ENCODE measurements at places on chromosomes 4 and X.

DNA sequence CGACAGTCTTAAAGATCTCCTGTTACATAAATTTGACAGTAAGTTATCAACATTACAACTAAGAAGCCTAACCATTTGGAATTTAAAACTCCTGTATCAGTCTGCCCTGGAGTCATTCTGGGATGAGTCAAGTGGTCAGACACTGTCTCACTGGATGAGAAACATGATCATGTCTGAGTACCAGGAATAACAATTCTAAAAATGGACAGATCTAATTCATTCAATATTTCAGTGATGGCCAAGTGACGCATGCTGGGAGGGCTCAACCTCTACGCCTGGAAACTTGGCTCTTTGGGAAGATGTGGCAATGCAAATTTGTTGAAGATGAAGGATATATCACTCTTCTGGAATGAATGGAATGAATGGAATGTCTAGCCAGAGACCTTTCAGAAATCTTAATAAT is 1427.2 kb downstream of the STIM2 start:
- no peak for DNase-seq

DNA sequence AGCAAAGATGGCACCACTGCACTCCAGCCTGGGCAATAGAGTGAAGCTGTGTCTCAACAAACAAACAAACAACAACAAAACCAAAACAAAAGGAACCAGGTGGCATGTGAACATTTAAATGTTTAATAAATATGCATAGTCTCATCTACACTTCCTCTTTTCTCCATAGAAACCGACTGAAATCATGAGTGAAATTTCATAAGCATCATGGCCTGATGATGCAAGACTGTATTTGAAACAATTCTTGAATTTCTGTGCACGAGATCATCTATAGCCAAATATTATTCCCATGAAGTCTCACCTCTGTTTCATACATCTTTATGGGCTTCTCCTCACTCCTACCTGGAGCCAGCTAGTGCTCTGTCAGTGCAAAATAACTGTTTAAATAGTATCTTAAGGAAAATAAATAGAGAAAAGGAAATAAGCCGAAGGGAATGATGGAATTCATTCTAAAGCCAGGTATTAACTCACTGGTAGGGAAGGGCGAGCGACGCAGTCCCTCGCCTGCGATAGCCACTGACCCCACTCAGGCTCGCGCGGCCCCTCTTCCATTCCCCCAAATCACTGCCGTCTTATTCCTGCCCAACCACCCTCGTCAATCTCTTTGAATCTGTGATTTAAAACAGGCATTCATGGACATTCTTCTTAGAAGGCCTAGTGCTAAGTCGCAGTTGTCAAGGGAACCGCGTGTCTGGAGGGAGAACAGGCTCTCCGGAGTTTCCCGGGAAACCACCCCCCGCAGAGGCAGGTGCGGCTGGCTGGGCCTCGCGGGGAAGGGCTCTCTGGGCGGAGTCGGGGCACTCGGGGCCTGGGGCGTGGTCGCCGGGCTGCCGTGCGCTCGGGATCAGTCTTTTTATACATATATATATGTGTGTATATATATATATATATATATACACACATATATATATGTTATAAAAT is 52.4 kb upstream of the TRIM2 start:
- no peak for DNase-seq

DNA sequence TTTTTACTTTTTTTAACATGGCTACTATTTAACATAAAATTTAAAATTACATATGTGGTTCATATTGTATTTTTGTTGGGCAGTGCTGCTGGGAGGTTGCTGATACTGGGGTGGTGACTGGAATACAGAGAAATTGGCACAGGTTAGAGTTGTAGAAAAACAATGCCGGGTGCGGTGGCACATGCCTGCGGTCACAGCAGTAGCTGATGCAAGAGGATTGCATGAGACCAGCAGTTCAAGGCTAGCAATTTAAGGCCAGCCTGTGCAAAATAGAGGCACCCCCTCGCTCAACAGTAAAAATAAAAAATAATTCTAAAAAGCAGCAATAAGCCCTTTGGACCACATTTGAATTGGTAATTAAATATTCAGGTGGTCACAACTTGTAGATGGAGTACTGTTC is 11.8 kb upstream of the CPE start:
- DNase-seq, result no peak

DNA sequence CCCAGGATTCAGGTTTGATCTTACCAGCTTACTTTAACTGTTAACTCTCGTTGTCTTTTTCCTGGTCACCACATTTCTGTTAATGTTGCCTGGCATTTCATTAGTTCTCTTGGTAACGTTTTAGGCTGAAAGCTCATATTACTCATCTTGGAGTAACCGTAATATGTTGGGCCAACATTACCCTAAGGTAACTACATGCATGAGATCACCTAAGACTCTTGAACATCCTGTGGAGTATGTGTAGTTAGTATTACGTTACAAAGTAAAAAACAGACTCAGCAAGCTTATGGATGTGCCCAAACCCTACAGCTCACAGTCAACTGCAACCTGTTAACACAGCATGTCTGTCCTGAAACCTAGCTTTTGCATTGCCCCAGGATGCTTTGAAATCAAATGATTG is 203.3 kb upstream of the HS3ST1 start:
- DNase-seq, result peak; percentile 73

- DNase-seq, result no peak
These were observed 145.9 kb downstream of the FSTL5 start for GRCh38 chr4:162017863-162018262.
